Stimulated activated CD4-positive, alpha-beta T cell treated with anti-CD3 and anti-CD28 coated beads, Interleukin-2, amount 100 ng/mL, for 48 hours (primary cell): ENCODE measurements at places on chromosomes 6 and 20.
A peak's percentile ranks its signal among the peaks of the same experiment; 100 is the strongest.

- DNase-seq, result peak; percentile 23
These were observed 55.0 kb downstream of the GNAS start for GRCh38 chr20:58907320-58908137.

GRCh38 chr6:132205946-132206345 lies 195.3 kb downstream of the MOXD1 start:
- no peak for DNase-seq

DNA sequence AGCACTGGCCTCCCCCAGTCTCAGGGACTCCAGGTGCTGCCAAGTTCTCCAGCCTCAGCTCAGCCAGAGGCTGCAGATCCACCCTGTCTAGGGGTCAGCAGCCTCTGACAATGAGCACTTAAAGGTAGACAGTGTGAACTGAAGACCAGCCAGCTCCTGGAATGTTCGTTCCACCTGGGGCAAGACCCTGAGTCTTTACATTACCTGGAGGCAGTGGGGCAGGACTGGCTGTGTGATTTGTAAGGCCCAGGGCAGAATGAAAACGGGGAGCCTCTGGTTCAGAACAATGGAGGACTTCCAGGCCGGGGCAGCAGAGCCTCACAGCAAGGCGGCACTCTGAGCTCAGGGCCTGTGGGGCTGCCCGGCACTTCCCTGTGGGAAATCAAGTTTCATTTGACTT lies 65.0 kb downstream of the CTCFL start:
- DNase-seq, result no peak

DNA sequence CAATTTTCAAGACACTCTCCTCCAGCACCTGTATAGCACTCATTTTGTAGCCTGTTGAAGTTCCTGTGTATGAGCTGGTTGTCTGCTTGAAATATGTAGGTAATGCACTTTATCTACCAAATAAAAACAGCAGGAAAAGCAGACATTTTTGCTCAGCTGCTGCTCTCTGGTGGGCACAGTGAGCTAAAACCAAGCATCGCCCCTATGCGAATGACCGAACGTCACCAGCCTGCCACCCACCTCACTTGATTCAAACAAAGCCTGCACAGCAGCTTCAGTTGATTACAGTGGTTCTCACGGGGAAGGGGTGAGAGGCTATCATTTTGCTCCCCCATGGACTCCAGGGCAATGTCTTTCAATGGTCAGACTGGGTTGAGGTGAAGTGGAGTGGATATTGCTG lies 185.7 kb downstream of the SASH1 start:
- DNase-seq, result no peak
